Stimulated activated CD4-positive, alpha-beta T cell treated with anti-CD3 and anti-CD28 coated beads, Interleukin-2, amount 100 ng/mL, for 4 hours (primary cell): ENCODE measurements at places on chromosomes 3 and 15.

DNA sequence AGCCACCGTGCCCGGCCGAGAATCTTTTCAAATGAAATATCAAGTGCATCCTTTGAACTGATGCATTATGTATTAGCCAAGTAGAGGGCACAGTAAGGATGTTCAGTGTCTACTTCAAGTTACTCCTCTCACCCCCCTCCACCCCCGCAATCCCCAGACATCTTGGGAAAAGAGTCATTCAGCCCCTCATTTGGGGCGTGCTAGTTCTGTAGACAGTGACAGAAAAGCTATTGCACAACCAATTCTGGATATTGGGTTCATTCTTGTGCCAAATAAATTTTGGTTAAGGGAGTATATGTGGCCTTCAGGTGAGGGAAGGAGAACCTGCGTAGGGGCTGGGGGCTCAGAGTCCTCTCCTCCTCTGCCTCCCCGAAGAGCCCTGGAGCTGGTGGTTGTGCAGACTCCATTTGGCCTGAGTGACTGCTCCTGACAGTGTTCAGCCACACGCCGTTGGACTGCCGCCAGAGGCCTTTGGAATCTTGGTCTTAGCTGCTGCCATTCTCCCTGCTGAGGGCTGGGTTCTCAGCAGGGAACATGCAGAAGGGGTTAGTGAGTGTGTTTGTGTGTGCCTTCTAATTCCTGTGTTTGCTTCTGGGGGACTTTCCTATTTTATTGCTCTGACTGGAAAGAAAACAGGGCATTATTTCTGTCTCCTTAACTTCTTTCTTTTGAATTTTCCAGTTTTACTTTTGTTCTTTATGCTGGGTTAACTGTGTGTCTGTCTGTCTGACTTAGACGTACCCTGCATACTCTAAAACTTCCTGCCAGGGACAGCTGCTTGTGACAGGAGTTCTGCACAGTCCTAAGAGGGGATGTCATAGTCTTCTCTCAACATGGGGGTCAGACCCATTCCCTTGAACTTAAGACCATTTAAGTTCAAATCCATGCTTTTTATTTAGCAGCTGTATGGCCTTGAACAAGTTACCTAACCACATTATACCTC lies 21.0 kb downstream of the RARB start:
- no peak for DNase-seq

DNA sequence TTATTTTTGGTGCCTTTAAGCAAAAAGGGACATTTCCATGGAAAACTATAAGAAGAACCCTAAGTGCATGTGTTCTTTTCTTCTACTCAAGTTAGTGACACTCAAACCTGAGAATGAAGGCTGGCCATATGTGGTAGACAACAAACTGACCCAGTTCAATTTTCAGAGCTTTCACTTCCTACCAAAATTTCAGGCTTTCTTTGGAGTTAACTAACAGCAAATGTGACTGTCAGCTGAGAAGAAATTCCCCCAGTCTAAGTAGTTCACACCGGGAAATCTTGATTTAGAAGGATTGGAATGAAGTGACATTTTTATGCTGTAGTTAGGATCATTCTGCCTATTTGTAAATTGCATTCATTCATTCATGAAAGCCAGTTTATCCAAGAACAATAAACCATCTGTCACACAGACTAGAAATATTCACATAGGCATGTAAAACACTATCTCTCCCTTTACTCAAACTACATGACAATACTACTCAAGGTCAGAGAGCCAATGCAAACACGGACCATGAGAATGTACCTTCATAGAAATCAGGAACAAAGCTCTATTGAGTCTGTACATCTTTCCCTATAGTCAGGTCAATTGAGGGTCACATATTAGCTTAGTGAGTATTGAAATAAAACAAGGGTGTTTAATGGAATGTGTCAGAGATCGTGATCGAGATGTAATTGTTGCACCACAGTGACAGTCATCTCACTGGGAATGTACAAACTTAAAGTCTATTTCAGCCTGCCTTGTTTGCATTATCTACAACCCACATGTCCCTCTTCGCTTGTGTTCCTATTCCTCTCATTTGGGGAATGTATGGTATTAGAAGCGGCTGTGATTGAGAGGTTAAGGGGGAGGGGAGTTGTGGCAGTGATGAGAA lies 113.8 kb upstream of the TGFBR2 start:
- DNase-seq: no peak

- DNase-seq: no peak
Observed at GRCh38 chr15:68997930-68998777, 16.3 kb upstream of the NOX5 start.

DNA sequence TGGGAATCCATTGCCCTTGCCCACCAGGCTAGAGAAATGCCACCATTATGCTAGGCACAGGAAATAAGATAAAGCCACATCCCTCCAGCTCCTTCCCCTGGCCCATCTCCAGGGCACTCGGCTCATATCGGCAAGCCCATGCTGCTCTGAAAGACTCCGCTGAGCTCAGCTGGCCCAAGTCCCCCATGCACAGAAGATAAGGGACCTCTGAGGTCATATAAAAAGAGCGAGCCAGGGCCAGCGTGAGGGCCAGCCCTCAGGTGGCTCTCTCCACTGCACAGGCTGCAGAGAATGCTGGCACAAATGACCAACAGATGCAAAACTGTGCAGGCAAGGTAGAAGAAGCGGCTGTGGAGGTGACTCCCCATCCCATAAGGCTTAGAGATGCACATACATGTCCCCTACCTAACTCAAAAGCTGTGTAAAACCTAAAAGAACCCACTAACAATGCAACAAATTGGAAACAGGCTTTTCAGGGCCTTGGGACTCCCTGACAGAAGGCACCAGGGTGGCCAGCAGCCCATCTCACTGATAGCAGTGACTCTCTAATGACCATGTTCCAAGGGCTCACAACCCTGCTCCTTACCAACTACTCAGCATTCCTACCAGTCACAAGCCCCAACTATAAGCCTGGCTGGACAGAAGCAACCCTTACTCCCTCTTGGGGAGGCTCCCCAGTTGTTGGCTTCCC lies 3.0 kb downstream of the RAB6B start:
- DNase-seq: no peak

DNA sequence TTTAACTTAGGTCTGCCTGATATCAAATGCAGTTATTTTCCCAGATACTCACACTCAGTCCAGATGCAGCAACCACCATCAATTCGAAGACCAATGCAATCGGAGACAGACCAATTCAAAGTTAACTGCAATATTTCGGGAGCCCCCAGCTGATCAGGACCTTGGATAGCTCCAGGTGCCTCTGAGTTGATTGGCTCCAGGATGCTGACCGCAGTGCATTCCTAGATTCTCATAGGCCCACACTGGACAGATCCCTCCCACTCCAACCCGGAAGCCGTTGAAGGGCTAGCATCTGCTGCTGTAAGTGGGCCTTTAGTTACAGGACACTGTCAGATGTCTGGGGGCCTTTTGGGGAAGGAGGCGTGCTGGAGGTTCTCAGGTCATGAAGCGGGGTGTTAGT lies 89.5 kb upstream of the ATP2B2 start:
- no peak for DNase-seq

- DNase-seq: no peak
Observed at GRCh38 chr15:80489030-80489594, 84.9 kb downstream of the ARNT2 start.

DNA sequence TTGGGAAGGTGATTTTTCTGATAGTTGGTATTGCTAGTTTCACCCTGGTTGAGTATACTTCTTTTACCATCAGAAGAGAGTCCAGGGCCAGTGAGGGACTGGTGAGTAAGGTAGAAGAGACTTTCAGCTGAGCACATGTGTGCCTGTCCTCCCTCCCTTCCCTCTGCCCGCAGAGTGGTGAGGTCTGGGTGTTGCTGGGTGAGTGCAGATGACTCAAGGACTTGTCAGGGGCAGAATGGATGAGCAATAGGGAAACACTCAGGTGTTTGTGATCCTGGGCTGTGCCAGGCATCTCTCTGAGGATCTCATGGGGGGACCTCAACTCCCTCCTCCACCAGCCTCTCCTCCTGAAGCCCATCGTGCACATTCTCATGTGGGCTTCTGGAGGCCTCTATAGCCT lies 76.0 kb upstream of the GSK3B start:
- DNase-seq: no peak

DNA sequence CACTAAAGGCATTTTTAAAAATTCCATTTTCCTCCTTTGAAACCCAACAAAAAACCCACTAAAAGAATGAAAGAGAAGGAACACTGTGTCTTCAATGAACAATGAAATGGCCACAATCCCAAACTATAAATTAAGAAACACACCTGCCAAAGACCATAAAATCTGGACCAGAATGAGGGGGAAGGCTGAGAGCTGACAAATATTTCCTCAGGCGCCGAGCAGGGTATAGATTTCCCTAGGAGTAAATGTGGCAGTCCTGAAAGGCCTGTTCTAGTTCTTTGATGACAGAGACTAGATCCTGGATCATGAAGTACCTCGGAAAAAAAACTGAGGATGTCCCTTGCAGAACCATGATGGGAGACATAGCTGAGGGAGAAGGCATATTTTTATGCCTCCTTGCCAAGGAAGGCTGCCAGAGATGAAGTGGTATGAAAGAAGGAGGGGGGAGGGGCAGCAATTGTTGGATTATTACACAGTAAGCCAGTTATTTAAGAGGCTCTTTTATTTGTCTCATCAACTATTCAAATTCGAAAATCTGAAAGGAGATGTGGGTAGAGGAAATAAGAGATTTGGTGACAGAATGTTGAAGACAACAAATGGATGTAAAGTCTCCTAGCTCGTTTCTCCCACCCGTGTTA lies 275.3 kb upstream of the GOLGA6L4 start:
- DNase-seq: no peak
